ENCODE measurements at places on chromosomes 16 and 17. TPM values are rescaled to one million over a fixed set of nuclear protein-coding genes. Genes with fewer than 3 reads are reported as not detected.

Gene NTN1
- total RNA-seq, result 14.4 TPM

Gene CFAP52
- not detected for total RNA-seq

Gene GPS2
- total RNA-seq, result 67.6 TPM

Gene NPIPA1
- total RNA-seq, result 158 TPM

Gene TIMP2
- total RNA-seq, result 118 TPM

Gene ADAD2
- 0.42 TPM for total RNA-seq

Data from ureter (tissue), 1 donor.